ENCODE measurements at places on chromosomes 13 and 19.

GRCh38 chr19:17944301-17944700 lies 11.5 kb downstream of the CCDC124 start:
- DNase-seq = no peak

GRCh38 chr13:110265682-110266430 lies 41.1 kb downstream of the COL4A1 start:
- no peak for DNase-seq

GRCh38 chr13:23966691-23967615 lies 69.7 kb upstream of the C1QTNF9B start:
- DNase-seq = no peak

DNA sequence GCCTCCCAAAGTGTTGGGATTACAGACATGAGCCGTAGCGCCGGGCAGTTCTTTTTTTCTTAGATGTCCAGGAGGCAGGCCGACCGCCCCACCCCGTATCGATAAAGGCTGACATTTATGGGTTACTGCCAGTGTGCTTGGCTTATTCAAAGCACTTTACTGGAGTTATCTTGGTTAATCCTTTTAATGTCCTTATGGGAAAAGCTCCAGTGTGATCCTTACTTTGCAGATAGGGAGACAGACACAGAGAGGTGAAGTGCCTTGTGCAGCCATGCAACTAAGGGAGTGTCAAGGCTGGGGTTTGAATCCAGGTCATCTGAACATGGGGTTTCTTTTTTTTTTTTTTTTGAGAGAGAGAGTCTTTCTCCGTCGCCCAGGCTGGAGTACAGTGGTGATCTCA lies 19.2 kb downstream of the NCAN start:
- no peak for DNase-seq
